ENCODE measurements at places on chromosomes 6 and 20.

DNA sequence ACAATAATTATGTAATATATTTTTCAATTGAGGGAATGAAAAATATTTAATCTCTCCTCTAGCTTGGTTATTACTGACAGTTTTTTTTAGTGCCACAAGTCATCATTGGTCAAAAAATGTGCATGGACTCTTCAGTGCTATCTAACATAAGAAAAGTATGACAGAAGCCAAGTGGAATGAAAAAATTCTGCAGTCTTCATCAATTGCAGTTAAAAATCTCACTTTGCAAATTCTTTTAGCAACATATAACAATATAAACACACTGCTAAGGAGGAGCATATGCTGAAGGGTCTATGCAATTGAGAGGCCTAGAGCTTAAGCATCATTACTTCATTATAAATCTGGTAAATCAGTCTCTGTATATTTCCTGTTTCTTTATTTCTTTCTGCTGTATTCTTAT is 175.1 kb downstream of the ARHGAP18 start:
- no peak for DNase-seq

GRCh38 chr20:46085179-46085851 is 4.4 kb downstream of the NCOA5 start:
- DNase-seq: no peak

GRCh38 chr20:60142587-60142986 is 184.4 kb downstream of the CDH26 start:
- DNase-seq: no peak

DNA sequence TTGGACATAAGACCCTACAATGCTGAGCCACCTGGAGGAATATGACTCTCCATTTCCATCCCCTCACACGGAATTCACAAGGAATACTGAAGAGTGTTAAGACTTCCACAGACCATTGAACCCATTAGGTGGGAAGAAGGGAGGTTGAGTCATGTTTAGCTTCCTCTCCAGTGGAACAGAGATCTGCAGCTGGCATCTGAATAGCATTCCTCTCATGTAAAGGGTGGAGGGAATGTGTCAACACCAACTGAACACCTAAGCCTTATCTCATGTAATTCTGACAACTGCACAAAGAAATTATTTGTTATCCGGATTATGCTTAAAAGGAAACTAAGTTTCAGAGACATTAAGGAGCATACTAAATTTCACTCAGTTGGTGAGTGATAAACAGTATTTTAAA is 705.9 kb downstream of the MAFB start:
- DNase-seq: no peak

- no peak for DNase-seq
Measured at GRCh38 chr6:6270948-6271535, 49.4 kb downstream of the F13A1 start.

DNA sequence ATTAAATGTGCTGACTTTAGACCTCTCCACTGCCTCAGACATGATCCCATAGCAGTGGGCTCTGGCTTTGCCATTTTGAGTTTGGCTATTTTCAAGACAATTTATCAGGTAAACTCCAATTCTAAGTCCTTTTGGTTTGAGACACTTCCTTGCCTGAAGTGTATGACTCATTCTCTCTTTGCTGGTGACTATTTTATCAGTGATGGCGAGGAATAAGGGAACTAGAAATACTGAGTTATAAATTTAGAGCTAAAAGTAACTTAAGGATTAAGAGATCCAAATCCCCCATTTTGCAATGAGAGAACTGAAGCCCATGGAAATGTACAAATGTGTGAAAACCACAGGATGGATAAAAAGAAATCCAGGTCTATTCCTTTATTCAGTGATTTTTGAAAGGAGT is 30.9 kb upstream of the CD83 start:
- no peak for DNase-seq

Data from AG09319 (cell line).